ENCODE measurements at places on chromosomes 16 and 17.

DNA sequence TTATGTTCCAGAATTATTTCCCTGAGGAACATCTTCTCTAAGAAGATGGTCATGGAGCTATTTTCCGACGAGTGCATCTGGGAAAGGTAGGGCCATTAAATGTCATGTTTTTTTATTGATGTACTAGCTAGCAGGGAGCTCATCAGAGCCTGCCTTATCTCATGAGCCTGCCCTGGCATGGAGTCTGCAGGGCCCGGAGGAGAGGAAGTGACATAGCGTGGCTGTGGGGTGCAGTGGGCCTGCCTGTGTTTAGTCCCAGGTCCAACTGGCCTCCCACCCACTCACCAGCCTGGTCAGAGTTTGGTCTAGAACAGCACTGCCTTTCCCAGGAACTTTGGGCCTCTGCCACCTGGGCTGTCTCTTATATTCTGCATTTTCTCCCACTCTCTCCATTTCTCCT, 389.8 kb downstream of the SNX29 start:
- no peak for DNase-seq

DNA sequence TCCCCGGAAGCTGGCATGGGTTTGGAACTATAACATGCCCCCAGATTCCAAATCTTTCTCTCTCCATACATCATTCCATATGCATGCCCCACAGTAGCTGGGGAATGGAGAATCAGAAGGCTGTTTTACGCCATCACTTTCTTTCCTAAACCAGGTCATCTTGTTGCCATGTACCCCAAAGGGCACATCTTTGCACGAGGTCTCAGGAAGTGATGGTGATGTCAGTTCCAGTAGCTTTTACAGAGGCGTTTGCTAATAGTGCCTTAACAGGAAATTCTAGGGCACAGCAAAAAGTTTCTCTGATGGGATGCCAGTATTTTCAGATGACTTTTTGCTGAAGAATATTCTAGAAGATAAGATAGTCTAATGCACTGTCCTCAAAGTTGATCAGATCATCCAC, 241.5 kb downstream of the MAF start:
- DNase-seq: no peak

DNA sequence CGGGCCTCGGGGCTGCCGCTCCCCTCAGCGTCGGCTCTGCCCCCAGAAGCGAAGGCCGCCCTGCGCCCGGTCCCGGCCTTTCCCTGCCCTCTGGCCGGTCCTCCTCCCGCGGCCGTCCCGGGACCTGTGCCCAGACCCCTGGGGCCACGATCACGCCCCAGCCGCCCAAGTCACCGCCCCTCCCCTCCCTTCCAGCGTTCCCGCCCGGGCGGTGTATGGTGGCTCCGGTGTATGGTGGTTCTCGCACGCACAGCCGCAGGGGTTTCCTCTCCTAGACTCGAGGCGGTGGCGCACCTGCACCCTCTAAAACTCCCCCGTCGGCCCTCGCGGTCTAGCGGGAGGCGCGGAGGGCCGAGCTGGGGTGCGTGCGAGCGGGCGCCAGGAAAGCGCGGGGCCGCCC, 10.0 kb downstream of the TIGD7 start:
- no peak for DNase-seq

DNA sequence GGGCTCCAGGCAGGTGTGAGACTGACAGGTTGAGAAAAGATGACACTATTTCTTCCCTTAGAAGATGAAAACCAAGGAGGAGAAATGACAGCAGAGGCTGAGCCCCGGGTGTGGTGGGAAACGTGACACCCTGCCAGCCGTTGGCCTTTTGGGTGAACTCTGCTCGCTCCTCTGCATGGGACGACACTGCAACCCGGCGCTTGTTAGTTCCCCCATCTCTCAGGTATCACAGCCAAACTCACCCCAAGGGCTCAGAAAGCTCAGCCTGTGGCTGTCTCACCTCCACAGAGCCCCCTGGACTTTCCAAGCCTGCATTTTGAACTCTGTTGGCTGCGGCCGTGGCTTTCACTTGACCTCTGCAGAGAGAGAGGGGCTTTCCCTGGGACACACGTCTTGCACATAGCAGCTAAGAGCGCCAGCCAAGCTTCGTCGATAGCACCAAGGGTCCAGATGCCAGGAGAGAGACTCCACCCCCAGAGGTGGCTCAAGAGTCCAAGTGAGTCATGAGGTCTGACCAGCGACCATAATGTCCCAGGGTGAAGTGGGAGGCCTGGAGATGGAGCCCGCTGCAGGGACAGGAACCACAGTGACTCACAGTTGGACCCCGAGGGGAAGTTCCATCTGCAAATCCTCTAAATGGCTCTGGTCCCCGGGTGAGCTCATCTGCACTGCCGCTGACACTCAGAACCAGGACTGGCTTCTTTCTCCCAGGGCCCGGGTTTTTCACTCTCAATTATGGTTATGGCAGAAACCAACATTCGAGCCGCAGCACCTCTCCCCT, 301.9 kb downstream of the SOX9 start:
- DNase-seq: no peak

- DNase-seq: no peak
These were observed 31.9 kb downstream of the REXO5 start for GRCh38 chr16:20838240-20838639.

DNA sequence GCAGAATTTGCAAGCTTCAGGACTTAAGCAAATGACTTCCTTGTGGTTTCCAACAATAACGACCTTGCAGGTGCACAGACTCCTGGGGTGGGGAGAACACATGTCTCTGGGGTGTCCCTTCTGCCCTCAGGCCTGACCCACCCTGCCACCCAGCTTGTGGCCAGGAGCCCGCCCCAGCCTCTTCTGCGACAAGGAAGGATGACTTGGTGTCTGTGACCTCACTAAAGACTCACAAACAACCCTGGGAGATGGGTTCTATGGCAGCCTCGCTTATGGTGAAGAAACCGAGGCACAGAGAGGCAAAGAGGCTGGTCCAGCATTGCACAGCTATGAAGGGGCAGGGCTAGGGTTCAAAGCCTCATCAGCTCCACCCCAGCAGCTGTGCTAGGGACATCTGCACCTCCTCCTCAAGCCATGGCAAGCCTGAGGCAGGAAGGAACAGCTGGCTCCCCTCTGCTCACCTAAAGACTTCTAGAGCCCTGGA, 2.6 kb downstream of the ATP2A3 start:
- no peak for DNase-seq

DNA sequence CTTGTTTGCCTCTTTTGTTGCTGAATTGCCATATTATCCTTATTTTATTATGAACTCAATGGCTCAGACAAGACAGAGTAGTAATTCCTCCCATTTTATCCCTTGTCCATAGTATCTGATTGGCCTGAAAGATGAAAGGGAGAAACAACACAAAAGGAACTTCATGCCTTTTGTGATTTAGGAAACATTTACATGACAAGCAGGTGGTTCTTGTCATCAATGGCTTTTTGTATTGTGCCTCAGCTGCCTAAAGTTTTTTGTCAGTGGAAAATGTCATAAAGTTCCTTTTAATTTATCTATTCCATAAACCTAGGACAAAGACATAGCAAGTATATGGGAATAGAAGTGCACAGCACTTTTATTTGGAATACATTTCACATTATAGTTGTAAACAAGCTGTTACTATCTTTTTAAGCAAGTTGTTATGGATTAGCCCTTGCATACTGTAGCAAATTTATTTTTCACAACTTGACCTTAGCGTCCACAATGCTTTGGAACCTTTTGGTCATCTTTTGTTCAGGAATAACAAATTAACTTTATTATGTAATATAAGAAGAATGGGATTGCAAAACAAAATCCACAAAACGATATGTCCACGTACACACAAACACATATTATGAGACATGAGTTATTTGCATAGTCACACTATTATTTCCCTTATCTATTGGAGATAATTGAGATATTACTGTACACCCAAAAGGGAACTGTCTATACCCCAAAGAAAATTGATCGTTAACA, 12.4 kb upstream of the MPHOSPH6 start:
- DNase-seq: no peak

- DNase-seq: no peak
These were observed 5.4 kb downstream of the THRA start for GRCh38 chr17:40068129-40068581.

- DNase-seq: no peak
These were observed 82.8 kb upstream of the GNG13 start for GRCh38 chr16:883340-883739.

DNA sequence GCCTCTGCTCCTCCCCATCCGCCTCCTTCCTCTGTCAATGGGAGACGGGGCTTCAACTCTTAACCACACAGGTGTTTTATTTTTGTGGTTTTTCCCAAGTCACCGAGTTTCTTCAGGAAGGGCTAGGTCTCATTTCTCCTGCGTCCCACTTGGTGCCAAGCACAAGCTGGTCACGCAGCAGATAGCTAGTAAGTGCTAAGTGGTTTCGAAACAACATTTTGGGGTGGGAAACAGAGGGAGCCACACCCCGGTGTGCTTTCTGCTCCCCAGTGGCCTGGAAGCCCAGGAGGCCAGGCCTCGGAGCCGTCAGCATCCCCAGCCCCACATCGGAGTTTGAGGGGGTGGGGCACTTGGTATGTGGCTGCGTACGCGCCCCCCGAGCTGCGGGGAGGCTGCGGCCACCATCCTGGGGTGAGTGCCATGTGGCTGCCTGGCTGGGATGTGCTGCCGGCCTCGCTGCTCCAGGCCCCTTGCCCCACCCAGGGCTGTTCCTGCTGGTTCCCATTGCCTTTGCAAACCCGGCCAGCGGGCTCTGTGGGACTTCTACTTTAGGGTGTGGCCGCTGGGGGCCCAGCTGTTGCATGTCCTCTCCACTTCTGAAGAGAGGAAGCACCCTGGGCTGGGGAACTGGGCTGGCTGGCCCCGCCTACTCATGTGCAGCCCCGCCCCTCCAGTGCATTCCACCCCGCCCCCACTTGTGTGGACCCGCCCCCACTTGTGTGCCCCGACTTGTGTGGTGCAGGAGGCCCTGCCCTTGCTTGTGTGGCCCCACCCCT, 55.6 kb downstream of the BAIAP2 start:
- DNase-seq: no peak

DNA sequence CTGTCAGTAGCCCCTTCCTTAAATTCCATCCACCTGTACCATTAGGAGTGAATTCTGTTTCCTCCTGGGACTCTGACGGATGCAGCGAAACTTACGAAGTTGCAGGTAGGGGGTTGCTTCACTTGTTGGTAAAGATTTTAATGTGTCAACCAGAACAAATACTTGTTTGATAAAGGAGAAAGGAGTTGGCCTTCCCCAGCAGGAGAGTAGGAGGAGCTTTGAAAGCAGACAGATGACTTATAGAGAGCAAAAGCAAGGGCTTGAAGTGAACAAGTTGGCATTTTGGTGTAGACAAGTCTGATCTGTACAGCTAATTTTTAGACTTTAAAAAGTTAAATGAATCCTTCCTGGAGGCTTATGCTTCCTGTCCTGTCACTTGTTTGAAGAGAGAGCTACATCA, 38.1 kb upstream of the PMFBP1 start:
- DNase-seq: no peak

DNA sequence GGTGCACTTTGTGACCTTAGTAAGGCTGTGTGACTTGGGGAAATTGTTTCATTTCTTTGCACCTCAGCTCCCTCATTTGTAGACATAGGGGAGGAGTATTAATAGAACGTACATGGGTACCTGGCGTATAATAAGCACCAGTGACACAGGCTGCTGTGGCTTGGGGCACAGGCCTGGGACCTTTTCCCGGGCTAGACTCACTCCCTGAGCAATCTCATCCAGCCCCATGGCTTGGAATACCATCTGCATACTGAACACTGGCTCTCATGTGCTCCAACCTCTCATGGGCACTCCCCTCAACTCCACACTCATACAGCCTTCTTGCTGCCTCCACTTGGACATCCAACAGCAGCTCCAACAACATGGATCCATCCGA, 41.0 kb upstream of the MRPS23 start:
- DNase-seq: no peak

GRCh38 chr16:57123216-57123973, 31.0 kb downstream of the CPNE2 start:
- DNase-seq: no peak

GRCh38 chr16:24255456-24256371, at the start of gene CACNG3:
Gene CACNG3 (plus strand): TSS chr16:24256335. CDS start chr16:24256755, 420 bp downstream.
- DNase-seq: no peak

GRCh38 chr16:750485-750884, 9.7 kb upstream of the CIAO3 start:
- DNase-seq: no peak

- DNase-seq: no peak
These were observed 32.8 kb upstream of the MNT start for GRCh38 chr17:2433696-2434095.

DNA sequence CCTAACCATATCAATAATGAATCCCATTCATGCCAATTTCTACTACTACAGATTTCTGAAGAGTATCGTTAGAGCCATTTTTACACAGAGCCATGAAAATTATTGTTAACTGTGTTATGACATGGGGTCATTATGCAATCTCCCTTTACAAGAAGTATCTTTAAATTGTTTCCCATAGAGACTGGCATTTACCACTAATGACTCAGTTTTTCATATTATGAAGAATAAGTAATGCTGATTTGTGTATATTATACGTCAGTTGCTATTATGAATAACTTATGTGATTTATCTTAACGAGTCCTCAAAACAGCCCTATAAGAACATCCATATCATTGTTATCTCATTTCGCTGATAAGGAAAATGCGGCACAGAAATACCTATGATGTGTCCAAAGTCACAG, 173.8 kb downstream of the KCNJ2 start:
- DNase-seq: no peak

DNA sequence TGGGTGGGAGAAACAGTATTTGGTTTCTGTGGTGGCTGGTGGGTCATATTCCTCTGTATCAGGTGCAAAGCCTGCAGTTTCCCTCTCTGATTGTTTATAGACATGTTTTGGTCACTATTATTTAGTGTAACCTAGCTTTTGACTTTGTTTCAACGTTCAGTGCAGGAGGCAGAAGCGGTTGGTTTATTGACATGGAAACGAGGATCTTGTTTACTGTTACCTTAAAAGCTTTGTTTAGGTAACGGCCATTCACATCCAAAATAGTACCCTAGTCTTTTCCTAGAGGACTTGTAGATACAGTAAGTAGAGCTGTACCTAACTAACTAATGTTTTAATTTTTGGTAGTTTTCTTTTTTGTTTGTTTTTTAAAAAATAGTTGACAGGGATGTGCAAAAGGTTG, 3.5 kb downstream of the MSI2 start:
- no peak for DNase-seq

GRCh38 chr16:11755022-11755760, 12.5 kb upstream of the TXNDC11 start:
- DNase-seq: no peak

- no peak for DNase-seq
These were observed 240.1 kb downstream of the MSI2 start for GRCh38 chr17:57496382-57496781.

- no peak for DNase-seq
These were observed 274.1 kb upstream of the ASIC2 start for GRCh38 chr17:33567223-33567622.

Measured in stimulated activated CD4-positive, alpha-beta T cell treated with anti-CD3 and anti-CD28 coated beads, Interleukin-15, amount 100 ng/mL, for 1 hour (primary cell).